ENCODE measurements at places on chromosomes 3 and 15. TPM values are rescaled to one million over a fixed set of nuclear protein-coding genes. Genes with fewer than 3 reads are reported as not detected.

NR2F2 gene
- 21.0 TPM for total RNA-seq

SERINC4 gene
- total RNA-seq, result not detected

HRG gene
- total RNA-seq, result not detected

- DNase-seq, result no peak
Observed at GRCh38 chr3:102102394-102102793, 253.1 kb downstream of the NFKBIZ start.

ESYT3 gene
- total RNA-seq, result 0.60 TPM
